ENCODE measurements at places on chromosomes 3 and 15. TPM values are rescaled to one million over a fixed set of nuclear protein-coding genes. Genes with fewer than 3 reads are reported as not detected.

Gene GHRL
- total RNA-seq: 2.8 TPM

Gene CDHR4
- total RNA-seq: 0.32 TPM

Gene RPL15
- total RNA-seq: 2,162 TPM

Gene USP50
- 0.34 TPM for total RNA-seq

Gene RARRES1
- total RNA-seq: not detected

Gene GPR171
- 1.6 TPM for total RNA-seq

Gene GOLGA8G
- total RNA-seq: not detected

Gene MEX3B
- 0.63 TPM for total RNA-seq

Gene IQCF5
- not detected for total RNA-seq

DNA sequence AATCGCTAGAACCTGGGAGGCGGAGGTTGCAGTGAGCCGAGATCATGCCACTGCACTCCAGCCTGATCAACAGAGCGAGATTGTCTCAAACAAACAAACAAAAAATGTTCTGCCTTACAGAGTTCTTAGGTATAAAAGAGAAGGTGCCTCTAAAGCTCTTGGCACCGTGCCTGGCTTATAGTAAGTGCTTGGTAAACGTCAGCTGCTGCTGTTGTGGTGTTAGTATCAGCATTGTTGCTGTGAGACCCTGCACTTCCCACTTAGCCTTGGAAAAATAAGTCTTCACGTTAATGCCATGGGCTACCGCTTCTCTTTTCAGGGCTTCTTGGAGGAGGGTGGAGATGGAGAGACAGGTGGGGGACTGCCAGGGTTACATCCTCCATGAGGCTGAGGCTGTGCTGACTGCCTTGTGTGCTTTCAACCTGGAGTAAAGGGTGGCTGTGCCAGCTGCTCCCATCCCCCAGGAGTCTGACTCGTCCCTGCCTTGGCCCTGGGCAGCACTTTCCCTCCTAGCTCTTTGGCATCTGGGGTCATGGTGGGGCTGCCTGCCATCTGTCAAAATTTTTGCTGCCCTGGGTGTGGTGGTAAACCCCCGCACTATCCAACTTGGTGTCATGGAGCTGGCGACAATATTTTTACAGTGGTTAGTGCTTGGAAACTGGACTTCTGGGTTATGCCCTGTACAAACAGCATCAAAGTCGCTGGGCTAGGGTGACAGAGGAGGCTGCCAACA is 17.8 kb downstream of the FLNB start:
- no peaks in the 10 kb centered on the region for H3K36me3 ChIP-seq
- H3K27ac ChIP-seq: no peak overlapping the region
- no peaks in the 10 kb centered on the region for H3K27me3 ChIP-seq

- no peak overlapping the region for H3K4me3 ChIP-seq
- no peaks in the 10 kb centered on the region for H3K27me3 ChIP-seq
- no peaks in the 10 kb centered on the region for H3K4me1 ChIP-seq
These were observed 4.2 kb downstream of the RARB start for GRCh38 chr3:25432176-25432720.

- no peak overlapping the region for H3K4me3 ChIP-seq
- H3K4me1 ChIP-seq: no peaks in the 10 kb centered on the region
- H3K27ac ChIP-seq: no peak overlapping the region
- no peak for DNase-seq
These were observed 530.7 kb downstream of the EPHB1 start for GRCh38 chr3:135325726-135326235.

- H3K4me1 ChIP-seq: peaks cover 5% of the 10 kb centered on the region
- peaks cover 10% of the 10 kb centered on the region for H3K36me3 ChIP-seq
- no peak for DNase-seq
- no peak overlapping the region for H3K27ac ChIP-seq
These were observed 25.7 kb upstream of the OCA2 start for GRCh38 chr15:28124841-28125240.

GRCh38 chr3:195889870-195890295 is 18.5 kb downstream of the TNK2 start:
- H3K4me1 ChIP-seq: peaks cover 21% of the 10 kb centered on the region

GRCh38 chr3:96900566-96900965 is 86.2 kb downstream of the EPHA6 start:
- no peak for DNase-seq
- no peak overlapping the region for H3K27ac ChIP-seq
- H3K4me1 ChIP-seq: no peaks in the 10 kb centered on the region
- no peaks in the 10 kb centered on the region for H3K36me3 ChIP-seq
- H3K27me3 ChIP-seq: no peaks in the 10 kb centered on the region
- H3K4me3 ChIP-seq: no peak overlapping the region

GRCh38 chr15:96285729-96286254 is 44.7 kb upstream of the NR2F2 start:
- H3K27ac ChIP-seq: no peak overlapping the region
- no peak for DNase-seq
- H3K4me3 ChIP-seq: no peak overlapping the region
- H3K27me3 ChIP-seq: no peaks in the 10 kb centered on the region
- no peaks in the 10 kb centered on the region for H3K4me1 ChIP-seq

DNA sequence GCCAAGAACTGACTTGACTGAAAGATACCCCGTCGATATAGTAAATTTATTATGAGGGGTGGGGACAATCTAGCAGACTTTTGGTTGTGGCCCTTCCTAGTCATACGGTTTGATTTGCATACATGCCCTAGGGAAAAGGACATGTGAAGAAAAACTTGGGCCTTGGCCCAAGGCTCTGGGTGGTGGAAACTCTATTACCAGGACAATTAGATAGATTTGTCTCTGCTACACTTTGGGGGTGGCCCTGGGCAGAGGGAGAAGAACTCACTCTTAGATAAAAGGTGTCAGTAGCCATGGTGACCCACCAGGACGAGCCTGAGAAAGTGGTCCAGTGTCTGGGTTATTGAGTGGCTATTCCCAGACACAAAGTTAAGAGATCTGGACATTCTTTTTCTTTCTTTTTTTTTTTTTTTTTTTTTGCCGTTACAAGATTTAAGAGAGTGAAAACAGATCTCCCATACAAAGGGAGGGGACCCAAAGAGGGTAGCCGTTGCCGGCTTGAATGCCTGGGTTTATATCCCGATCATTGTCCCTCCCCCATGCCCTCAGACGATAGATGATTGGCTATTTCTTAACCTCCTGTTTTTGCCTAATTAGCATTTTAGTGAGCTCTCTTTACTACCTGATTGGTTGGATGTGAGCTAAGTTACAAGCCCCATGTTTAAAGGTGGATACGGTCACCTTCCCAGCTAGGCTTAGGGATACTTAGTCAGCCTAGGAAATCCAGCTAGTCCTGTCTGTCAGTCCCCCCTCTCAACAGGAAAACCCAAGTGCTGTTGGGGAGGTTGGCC is 96.4 kb upstream of the SMAD3 start:
- no peak for DNase-seq
- no peak overlapping the region for H3K27ac ChIP-seq
- H3K27me3 ChIP-seq: no peaks in the 10 kb centered on the region

DNA sequence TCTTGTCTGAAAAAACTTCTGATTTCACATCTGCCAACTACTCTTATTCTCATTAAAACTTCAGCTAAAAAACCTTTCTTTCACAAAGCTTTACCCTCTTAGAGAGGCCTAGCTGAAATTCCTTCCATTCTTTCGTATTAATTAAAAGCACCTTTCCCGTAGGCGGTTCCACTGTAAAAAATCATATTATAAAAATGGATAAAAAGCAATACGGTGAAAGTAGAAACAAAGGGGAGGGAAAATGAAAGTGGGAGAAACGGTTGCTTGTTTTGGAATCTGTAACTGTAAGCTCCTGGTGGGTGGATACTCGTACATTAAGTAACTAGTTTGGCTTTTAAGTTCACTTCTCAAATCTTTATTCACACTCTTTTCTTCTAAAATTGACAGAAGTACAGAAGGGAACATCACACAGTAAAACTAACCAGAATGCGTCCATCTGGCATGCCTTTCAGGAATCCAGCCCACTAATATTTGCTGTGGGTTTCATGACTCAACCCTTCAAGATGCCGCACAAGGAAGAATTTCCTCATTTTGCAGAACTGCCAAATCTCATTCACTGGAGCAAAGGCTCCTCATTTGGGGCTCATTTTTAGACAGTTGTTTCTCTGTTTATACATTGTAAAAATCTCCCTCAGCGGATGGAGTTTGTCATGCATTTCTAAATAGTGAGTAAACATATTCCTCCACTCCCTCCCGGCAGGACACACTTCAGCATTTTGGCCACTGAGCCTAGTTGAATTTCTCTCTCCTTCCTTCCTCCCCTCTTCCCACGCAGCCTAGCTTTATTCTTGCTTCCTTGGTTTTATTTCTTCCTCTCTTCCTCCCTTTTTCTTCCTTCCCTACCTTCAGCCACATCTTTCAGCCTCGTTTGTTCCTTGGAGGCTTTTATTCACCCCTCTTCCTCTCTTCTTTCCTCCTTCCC is 419.5 kb upstream of the NAALADL2 start:
- no peaks in the 10 kb centered on the region for H3K36me3 ChIP-seq
- H3K27ac ChIP-seq: no peak overlapping the region
- H3K4me1 ChIP-seq: peaks cover 5% of the 10 kb centered on the region
- DNase-seq: no peak
- H3K4me3 ChIP-seq: peak overlapping the region; percentile 53

DNA sequence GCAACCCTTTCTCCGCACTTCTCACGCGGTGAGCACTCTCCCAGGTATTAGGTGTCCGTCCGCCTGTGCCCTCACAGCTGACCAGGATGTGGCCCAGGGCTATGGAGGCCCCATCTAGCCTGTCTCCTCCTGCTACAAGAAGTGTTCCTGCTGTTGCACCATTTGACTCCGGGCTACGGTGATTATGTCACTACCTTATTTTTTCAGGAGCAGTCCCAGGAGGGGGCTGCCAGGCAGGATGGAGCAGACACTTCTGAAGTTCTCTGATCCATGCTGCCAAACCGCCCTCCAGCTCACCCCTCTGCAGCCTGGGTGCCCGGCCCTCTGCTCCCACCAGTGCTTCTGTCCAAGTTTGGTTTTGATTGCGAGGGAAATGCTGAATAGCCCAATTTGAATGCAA is 36.9 kb downstream of the ZXDC start:
- DNase-seq: no peak
- H3K36me3 ChIP-seq: no peaks in the 10 kb centered on the region
- no peak overlapping the region for H3K4me3 ChIP-seq
- no peaks in the 10 kb centered on the region for H3K27me3 ChIP-seq
- no peaks in the 10 kb centered on the region for H3K4me1 ChIP-seq
- H3K27ac ChIP-seq: no peak overlapping the region

- peak overlapping the region; percentile 19 for H3K27ac ChIP-seq
- no peaks in the 10 kb centered on the region for H3K27me3 ChIP-seq
- peaks cover 13% of the 10 kb centered on the region for H3K4me1 ChIP-seq
- DNase-seq: peak; percentile 75
- H3K36me3 ChIP-seq: no peaks in the 10 kb centered on the region
These were observed 45.7 kb downstream of the CD86 start for GRCh38 chr3:122100591-122101463.

DNA sequence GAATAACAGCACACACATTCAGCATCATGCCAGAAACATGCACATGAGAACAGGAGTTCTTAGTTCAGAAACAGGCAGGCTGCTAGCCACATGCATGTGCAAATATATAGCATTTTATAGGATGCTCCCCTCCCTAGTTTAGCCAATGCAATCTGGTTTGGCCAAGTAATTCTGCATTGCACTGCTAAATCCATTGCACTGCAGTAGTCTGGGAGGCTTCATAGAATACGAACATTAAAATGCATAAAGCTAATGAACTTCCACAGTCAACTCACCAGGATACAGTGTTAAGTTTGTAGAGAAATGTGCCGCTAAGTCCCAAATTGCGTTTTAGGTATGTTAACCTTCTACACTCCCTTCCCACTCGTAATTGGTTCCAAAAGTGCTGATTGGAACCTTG is 41.8 kb downstream of the EHHADH start:
- no peak for DNase-seq
- no peaks in the 10 kb centered on the region for H3K36me3 ChIP-seq
- no peak overlapping the region for H3K4me3 ChIP-seq
- no peaks in the 10 kb centered on the region for H3K27me3 ChIP-seq

DNA sequence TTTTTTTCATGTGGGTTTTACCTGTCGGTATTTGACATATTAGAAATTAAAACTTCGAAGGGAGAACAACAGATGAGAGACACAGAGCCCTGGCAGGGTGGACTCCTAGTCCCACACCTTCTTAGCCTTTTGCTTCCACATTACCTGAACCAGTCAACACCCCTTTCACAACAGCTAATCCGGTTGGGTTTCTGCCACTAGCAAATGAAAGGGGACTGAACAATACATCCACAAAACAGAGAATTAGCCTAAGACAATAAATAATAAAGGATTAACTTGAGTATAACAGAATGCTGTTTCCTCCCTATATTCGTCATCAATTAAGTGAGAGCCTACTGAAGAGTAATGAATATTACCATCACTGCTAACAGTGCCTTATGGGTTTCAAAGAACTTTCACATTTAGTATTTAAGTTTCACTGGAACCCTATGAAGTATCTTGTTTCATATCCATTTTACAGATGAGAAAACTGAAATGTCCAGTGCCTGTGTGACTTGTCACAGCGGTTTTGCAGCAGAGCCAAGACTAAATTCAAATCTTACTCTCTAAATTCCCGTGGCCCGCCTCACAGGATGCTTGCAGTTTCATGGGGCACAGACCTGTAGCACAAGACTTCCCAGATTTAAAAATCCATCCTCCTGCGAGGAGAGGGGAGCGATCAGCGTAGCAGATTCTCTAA is 1.0 kb upstream of the RAB8B start:
- peaks cover 33% of the 10 kb centered on the region for H3K4me1 ChIP-seq
- no peaks in the 10 kb centered on the region for H3K36me3 ChIP-seq
- peak overlapping the region; percentile 95 for H3K4me3 ChIP-seq
- peak overlapping the region; percentile 92 for H3K27ac ChIP-seq

- no peaks in the 10 kb centered on the region for H3K36me3 ChIP-seq
- H3K27me3 ChIP-seq: peaks cover 40% of the 10 kb centered on the region
- H3K27ac ChIP-seq: no peak overlapping the region
- peak overlapping the region; percentile 66 for H3K4me3 ChIP-seq
- peaks cover 22% of the 10 kb centered on the region for H3K4me1 ChIP-seq
These were observed 1.1 kb downstream of the SLC35G2 start for GRCh38 chr3:136819731-136820679.

GRCh38 chr3:14633819-14634424 is 17.6 kb upstream of the CCDC174 start:
- no peak overlapping the region for H3K27ac ChIP-seq
- H3K36me3 ChIP-seq: no peaks in the 10 kb centered on the region
- peak; percentile 62 for DNase-seq
- no peak overlapping the region for H3K4me3 ChIP-seq

- no peaks in the 10 kb centered on the region for H3K36me3 ChIP-seq
- no peaks in the 10 kb centered on the region for H3K27me3 ChIP-seq
- no peak overlapping the region for H3K4me3 ChIP-seq
- H3K27ac ChIP-seq: no peak overlapping the region
- H3K4me1 ChIP-seq: no peaks in the 10 kb centered on the region
- DNase-seq: no peak
These were observed 14.5 kb upstream of the SLC41A3 start for GRCh38 chr3:126098391-126098858.

GRCh38 chr3:129942296-129942695 is 32.2 kb upstream of the TRH start:
- no peak overlapping the region for H3K27ac ChIP-seq
- no peak overlapping the region for H3K4me3 ChIP-seq
- DNase-seq: peak; percentile 61
- H3K4me1 ChIP-seq: no peaks in the 10 kb centered on the region

- no peak overlapping the region for H3K4me3 ChIP-seq
- no peak for DNase-seq
- no peaks in the 10 kb centered on the region for H3K27me3 ChIP-seq
- peaks cover 36% of the 10 kb centered on the region for H3K36me3 ChIP-seq
These were observed 602.8 kb downstream of the FOXP1 start for GRCh38 chr3:70980646-70981170.

GRCh38 chr3:109161487-109162123 is 25.1 kb downstream of the C3orf85 start:
- no peak overlapping the region for H3K4me3 ChIP-seq
- H3K36me3 ChIP-seq: no peaks in the 10 kb centered on the region
- H3K27ac ChIP-seq: no peak overlapping the region
- no peak for DNase-seq
- H3K27me3 ChIP-seq: no peaks in the 10 kb centered on the region
- no peaks in the 10 kb centered on the region for H3K4me1 ChIP-seq
